ENCODE measurements at places on chromosomes 2 and 18. TPM values are rescaled to one million over a fixed set of nuclear protein-coding genes. Genes with fewer than 3 reads are reported as not detected.

- peaks cover 96% of the 10 kb centered on the region for H3K4me1 ChIP-seq
- H3K4me3 ChIP-seq: no peak overlapping the region
- DNase-seq: no peak
- peak overlapping the region; percentile 27 for H3K27ac ChIP-seq
- peaks cover 4% of the 10 kb centered on the region for H3K36me3 ChIP-seq
These were observed 85.5 kb downstream of the TMEM247 start for GRCh38 chr2:46564811-46565241.

- peaks cover under 1% of the 10 kb centered on the region for H3K4me1 ChIP-seq
- no peak overlapping the region for H3K4me3 ChIP-seq
- H3K36me3 ChIP-seq: no peaks in the 10 kb centered on the region
These were observed 166.9 kb downstream of the GLI2 start for GRCh38 chr2:120902592-120902991.

DNA sequence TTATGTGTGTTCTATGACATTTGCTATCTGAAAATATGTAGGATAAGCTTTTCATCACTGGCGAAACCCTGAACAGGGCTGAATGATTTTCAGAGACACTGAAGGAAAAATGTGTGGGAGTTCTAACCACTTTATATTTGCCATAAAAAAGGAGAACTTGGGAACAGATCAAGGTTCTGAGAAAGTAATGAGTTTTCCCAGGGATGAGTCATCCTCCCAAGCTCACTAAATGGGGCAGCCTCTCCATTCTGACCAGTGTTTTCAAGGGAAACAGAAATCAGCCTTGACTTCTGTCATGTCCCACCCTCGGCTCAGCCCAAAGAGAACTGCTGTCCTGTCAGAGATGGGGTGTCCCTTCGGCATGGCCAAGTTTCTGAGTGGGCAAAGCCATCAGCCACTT, 2109.8 kb upstream of the CELF4 start:
- H3K4me3 ChIP-seq: no peak overlapping the region
- no peaks in the 10 kb centered on the region for H3K4me1 ChIP-seq
- no peaks in the 10 kb centered on the region for H3K36me3 ChIP-seq

- no peak overlapping the region for H3K4me3 ChIP-seq
- DNase-seq: no peak
- H3K36me3 ChIP-seq: no peaks in the 10 kb centered on the region
- H3K27me3 ChIP-seq: no peaks in the 10 kb centered on the region
- no peaks in the 10 kb centered on the region for H3K4me1 ChIP-seq
These were observed 266.3 kb downstream of the MREG start for GRCh38 chr2:215746887-215747615.

WDR54 gene
- 1.3 TPM for total RNA-seq

All from psoas muscle (tissue), 8 donors.